Stimulated activated CD4-positive, alpha-beta T cell treated with anti-CD3 and anti-CD28 coated beads, Interleukin-1b, Interleukin-23, amount 100 ng/mL, for 48 hours (primary cell): ENCODE measurements at places on chromosomes 3 and 15.

DNA sequence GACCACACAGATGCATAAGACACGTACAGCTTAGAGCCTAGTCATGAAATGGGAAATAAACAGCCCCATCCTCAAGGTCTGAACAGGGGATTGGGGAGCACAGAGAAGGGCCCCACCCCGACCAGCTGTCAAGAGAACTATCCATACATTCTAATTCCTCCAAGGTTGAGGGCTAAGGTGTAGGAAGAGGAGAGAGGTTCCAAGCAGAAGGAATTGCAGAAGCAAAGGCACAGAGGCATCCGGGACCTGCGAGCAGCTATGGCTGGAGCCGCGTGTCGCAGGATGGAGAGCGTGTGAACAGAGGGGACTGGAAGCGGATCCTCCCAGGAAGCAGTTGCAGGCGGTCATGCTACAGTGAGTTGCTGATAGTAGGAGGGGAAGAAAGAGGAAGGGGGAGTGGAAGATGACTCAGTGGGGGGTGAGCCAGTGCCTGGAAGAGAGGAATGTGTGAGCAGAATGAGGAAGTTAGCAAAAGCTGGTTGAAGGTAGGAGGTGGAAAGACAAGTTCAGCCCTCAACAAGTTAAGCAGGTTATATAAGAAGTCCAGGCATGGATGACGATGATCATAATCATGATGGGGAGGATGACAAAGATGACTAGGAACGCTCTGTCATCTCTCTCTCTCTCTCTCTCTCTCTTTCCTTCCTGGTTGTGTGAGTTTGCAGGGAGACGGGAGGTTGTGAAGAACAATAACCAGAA, 89.7 kb downstream of the LIPC start:
- no peak for DNase-seq

GRCh38 chr15:71707230-71708050, 102.9 kb upstream of the NR2E3 start:
- no peak for DNase-seq

- no peak for DNase-seq
Measured at GRCh38 chr15:82186719-82187406, 75.7 kb downstream of the EFL1 start.

DNA sequence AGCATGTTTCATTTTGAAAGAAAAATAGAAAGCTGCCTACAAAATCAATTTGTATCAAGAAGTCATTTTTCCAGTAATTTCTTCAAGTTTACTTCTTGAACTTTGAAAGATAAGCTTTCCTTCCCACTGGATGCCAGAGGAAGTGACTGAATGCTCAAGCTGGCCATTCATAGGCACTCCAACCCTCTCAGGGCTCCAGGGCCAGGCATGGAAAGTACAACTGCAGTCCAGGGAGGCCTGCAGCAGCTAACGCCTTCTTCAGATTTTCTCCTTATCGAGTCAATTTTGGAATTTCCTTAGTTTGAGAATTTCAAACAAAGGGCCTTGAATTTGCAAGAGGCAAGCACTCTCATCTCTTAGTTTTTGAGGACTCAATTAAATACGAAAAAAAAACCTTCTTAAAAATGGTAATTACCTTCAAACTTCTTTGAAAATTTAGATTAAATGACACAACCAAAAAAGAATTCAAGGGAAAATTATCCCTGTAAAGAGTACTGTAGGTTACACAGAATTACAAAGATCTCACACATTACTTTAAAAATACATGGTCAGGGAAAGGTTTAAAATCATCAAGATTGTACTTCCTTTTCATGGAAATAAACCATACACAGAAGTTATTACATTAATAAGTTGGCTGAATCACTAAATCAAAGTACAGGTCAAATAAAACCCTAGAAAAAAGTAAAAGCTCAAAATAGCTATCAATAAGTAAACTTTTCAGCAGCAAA, 2.5 kb downstream of the UBP1 start:
- DNase-seq = no peak

GRCh38 chr3:53250881-53251605, 4.8 kb downstream of the TKT start:
- DNase-seq = no peak

GRCh38 chr3:87733671-87734367, 325.0 kb downstream of the CGGBP1 start:
- no peak for DNase-seq

DNA sequence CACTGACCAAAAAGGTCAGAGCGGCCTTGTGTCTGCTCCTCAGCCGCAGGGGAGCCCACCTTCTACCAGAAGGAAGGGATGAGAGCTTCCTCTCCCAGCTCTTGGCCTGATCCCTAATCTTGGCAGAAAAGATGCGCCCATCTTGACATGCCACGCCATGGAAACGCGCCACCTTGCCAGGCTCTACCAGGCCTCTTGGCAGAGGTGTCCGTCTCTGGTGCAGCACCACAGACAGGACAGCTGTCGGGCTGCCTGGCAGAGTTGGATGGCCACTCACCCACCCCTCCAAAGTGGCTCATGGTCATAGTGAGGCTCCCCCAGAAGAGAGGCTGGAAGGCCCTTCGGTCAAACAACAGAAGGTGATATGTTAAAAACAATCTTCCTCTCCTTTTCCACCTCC, 105.2 kb downstream of the LIPC start:
- DNase-seq = no peak

- no peak for DNase-seq
Measured at GRCh38 chr3:15217841-15218267, 11.8 kb downstream of the CAPN7 start.

GRCh38 chr15:99129644-99130043, 24.8 kb downstream of the SYNM start:
- no peak for DNase-seq

- DNase-seq = no peak
Measured at GRCh38 chr3:124451630-124452317, 278.5 kb upstream of the UMPS start.

DNA sequence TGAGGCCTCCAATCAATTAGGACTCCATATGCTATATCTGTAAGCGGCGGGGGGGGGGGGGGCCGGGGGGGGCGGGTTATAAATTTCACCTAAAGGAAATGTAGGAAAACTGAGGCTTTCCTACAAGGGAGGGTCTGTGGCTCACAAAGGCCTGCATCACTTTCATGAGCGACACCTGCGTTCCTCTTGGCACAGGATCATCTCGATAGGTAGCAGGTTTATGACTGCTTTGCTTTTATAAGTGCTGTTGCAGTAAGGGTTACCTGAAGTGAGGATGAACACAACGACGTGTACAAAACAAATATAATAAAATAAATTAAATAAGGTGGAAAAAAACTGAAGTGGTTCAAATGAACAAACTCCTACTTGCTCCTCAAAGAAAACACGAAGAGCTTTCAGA, 194.3 kb downstream of the FOXP1 start:
- DNase-seq = no peak

DNA sequence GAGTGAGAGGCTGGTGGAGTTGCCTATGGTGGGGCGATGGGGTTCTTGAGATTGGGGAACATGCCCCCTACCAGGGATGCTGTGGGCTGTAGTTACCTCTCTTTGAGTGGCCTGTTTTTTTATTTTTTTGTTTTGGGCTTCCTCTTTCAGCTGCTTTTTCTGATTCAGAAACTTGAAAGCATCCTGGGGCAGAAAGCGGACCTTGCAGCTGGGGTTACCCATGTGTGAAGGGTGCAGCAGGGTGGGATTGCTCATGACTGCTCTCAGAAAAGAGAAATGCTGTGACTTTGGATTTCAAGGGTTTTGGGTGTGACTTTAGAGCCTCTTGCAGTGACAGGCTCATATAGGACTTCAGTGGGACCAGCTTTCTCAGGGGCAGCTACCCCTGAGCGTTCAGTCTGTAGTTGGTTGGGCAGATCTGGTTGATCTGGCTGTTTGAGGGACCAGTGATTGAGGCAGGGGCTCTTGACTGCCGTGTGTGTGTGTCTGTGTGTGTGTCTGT, 1.8 kb downstream of the LIMD1 start:
- DNase-seq = peak; percentile 12

DNA sequence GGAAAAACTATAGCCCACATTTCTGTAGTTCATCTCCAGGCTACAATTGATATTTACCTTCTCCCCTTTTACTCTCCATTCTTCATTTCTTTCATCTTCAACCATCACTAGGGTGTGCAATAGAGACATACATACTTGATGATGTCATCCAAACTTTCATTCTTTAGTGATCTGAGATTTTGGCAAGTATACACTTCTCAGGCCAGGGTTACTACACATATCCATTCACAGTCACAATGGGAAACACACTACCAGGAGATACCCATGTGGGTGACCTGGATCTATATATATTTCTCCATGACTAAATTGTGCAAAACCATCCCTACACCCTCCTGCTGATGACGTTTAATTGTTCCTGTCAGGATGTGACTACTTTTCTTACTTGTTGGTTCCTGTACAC, 769.5 kb upstream of the DPPA4 start:
- no peak for DNase-seq

- no peak for DNase-seq
Measured at GRCh38 chr3:181695661-181696491, 15.8 kb upstream of the SOX2 start.

- no peak for DNase-seq
Measured at GRCh38 chr3:94234177-94234788, 171.4 kb downstream of the NSUN3 start.
